ENCODE measurements at places on chromosomes 3 and 15.

DNA sequence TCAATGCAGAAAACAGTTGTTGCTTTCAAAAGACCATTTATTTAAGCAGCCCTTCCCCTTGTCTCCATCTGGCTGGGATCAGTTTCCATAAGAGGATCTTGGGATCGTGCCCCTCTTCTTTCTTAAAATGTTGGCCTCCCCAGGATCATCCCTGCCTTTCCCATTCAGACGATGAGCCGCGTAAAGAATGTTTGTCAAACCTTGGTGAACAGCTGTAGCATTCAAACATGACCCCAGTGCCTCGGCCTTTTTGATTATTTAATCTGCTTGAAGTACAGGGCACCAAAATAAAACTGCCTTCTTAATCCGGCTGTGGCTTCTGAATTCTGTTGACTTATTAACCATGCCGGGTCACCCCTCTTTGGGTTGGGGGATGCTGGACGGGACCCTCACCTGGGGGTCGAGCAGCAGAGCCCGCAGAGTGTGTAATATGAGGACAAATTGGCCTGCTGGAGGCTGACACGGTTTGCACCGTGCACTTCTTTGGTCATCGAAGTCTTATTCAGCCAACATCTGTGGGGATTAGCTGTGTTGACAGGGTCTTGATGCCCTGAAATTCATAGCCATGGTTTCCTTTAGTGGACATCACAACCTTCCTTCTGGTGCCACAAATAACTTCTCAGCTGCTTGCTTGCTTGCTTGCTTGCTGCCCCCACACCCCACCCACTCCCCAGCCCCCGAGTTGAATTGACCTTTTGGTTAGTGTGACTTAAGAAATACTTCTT, at the start of gene LRTM1:
TSS of gene LRTM1 (minus strand) at position 14 of the 725 bp plus-strand sequence. CDS start 148 bp downstream, outside the sequence.
- no peak for DNase-seq

DNA sequence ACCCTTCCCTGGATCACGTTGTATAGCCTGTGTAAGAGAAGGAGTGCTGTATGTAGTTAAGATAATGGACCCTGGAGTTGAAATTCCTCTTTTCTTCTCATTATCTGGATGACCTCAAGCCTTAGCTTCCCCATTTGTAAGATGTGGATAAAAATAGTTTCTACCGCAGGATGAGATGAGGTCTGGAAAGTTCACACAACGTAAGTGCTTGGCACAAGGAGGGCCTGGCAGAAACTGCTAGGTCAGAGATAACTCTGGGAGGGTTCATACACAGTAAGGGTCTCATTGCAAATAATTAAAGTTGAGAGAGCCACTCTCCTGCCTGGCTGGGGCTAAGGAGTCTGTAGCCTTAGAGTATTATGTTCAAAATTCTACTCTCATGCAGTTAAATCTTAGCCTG, 214.4 kb downstream of the LRTM1 start:
- no peak for DNase-seq

DNA sequence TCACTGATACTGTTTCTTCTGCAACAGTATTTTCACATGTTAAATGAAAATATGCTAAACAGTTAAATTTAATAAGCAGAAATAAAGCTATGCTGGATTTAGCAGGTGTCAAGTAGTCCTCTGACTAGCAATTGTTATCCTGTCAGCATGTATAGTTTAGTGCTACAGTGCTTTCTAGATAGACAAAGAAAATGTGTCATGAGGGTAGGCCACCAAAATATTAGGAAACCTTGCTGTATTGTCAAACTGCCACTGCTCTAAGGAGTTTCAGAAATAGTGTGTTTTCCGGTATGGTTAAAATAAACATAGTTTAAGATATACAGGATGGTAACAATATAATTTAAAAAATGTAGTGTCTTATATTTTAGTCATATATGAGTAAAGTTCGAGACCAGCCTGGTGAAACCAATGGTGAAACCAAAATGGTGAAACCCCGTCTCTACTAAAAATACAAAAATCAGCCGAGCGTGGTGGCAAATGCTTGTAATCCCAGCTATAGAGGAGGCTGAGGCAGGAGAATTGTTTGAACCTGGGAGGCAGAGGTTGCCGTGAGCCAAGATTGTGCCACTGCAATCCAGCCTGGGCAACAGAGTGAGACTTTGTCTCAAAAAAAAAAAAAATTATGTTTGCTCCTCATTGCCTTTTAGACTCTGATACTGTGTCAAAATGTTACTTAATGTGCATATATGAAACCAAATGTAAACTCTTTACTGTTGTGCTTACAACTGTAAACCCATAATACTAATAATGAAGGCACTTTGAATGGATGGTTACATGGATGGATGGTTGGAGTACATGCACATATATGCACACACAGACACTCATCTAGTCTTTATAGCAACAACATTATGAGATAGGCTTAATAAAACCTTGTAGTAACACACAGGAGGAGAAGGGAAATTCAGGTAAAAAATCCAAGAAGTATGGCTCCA, 204.8 kb downstream of the RSRC1 start:
- no peak for DNase-seq

- no peak for DNase-seq
Measured at GRCh38 chr3:4425707-4426106, 41.4 kb downstream of the SUMF1 start.

DNA sequence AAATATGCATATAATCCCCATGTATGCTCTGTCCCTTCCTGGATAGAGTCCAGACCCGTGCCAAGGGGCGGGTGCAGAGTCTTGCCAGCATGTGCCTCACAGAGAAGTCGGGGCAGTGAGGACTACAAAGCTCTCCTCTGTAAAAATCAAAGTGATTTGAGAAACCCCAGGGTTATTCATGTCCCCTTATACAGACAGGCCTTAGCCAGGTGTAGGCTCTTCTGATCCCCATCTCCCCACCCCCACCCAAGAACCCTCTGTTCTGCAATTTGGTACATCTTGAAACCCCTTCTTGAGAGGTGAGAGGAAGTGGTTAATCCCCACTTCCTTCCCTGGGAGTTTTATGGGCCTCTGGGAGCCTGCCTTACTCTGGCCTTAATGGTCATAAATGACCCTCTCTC, 24.7 kb downstream of the TRIM71 start:
- no peak for DNase-seq

- DNase-seq = no peak
Measured at GRCh38 chr3:112651516-112651915, 10.6 kb upstream of the CCDC80 start.

DNA sequence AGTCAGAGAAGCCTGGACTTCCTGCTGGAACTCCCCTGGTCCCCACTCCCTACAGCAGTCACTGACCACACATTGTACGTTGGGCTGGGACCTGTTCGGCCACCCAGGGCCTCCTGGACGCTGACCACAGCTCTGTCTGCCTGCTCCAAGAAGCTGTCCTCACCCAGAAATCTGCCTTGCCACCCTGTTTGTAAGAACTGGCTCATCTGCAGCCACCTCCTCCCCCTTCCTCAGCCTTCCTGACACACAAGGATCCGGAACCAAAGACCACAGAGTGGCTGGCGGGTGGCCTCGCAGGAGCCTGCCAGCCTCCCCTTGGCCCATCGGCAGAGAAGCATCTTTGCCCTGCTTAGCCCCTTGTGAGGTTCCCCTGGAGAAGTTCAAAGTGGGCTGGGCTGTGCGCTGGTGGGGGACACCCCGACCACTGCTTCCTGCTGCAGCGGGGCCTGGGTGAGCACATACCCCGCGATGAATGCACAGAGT, 91.9 kb downstream of the PCSK6 start:
- DNase-seq = no peak

DNA sequence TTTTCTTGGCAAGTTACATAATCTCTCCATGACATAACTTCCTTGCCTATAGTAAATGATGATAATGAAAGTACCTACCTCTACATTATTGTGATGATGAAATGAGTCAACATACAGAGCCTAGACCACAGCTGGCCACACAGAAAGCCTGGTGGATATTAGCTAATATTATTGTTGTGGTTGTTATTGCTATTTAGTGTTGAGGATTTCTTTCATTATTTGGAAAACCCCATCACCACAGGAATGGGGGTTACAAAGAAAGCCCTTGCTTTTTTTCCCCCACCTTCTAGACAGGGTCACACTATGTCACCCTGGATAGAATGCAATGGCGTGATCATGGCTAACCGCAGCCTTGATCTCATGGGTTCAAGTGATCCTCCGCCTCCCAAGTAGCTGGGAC, 125.0 kb downstream of the PDZRN3 start:
- DNase-seq = no peak

GRCh38 chr3:129046037-129046731, 14.4 kb upstream of the GP9 start:
- DNase-seq = peak; percentile 42

DNA sequence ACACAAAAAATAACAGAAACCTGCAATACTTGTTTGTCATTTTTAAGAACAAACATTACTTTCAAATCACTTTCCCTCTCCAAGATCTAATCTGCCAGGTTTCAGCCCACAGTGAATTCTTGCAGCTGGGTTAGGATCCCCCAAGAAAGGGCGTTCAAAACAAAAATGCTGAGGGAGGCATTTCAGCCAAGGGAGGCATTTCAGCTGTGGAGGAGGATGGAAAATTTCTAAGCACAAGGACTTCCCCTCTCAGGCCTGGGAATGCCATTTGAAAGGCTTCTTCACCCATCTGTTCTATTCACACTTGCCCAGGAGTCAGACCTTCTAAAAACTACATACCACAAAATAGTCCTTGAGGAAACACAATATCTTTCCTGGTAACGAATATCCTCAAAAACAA, 69.1 kb downstream of the P3H2 start:
- DNase-seq = no peak

GRCh38 chr15:29087521-29088285, 181.9 kb downstream of the NSMCE3 start:
- DNase-seq = no peak

GRCh38 chr3:150376001-150376848, 31.9 kb upstream of the TSC22D2 start:
- no peak for DNase-seq

DNA sequence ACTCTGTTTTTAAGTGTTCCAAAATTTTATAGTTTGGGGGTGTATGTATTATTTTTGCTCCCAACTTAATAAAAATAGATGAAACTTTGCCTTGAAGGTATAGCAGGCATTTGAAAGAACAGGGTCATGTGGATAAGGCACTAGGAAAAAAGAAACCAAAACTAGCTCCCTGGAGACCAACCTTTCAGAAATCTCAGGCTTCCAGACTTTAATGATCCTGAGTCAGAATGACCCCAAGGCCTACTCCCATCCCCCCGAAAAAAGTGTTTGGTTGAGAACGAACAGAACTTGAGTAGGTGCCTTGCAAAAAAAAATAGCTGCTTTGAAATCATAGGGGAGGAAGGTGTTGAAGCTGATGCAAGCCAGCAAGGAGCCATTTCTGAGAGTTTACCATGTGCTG, 309.5 kb downstream of the THSD4 start:
- DNase-seq = no peak

DNA sequence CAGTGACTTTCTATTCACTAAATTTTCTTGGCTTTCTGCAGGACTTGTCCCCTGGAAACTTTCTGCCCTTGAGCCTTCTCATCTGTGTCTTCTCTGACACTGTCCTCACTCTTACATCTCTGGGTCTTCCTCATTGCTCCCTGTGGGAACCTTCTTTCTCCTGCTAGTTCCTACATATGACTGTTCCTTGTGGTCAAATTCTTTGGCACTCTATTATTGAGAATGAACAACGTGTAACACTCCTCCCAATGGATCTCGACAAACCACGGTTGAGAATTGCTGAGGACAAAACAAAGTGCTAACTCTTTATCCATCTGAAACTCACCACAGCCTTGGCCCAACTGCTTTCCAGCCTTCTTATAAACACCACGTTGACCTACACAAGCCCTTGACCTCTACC, 3.5 kb upstream of the FAM81A start:
- no peak for DNase-seq

DNA sequence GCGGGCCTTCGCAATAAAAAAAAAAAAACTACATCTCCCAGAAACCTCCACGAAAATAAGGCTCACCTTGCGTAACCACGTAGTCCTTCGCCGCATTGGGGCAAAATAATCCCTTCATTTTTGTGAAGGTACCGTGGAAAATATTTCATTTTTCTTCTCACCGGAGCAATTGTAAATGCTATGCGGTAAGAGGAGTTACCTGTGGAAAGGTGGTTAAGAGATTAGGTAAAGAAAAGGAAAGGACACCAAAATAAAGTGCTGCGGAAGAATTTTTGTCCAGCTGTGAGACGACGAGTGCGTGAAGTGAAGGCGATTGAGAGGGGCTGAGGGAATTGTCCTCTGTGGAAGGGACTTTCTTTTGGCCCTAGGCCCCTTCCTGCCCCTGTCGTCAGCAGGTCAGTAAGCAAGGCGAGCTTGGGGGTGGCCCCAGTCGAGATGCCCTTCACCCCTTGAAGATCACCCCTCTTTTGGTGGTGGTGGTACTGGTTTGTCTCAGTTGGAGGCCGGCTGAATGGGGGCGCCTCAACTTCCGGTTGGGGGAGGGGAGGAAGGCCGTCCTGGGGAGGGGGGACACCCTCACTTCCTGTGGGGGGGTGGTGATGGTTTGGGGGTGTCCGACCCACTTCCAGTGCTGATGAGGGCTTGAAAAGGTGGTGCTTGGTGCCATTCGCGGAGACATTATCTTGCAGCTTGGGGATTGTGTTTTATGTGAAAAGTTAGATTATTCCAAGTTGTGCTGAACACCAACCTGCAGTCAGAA, at the start of gene HMG20A:
TSS of gene HMG20A (plus strand) at position 279 of the 760 bp plus-strand sequence. CDS start 37,520 bp downstream, outside the sequence.
- peak; percentile 52 for DNase-seq

DNA sequence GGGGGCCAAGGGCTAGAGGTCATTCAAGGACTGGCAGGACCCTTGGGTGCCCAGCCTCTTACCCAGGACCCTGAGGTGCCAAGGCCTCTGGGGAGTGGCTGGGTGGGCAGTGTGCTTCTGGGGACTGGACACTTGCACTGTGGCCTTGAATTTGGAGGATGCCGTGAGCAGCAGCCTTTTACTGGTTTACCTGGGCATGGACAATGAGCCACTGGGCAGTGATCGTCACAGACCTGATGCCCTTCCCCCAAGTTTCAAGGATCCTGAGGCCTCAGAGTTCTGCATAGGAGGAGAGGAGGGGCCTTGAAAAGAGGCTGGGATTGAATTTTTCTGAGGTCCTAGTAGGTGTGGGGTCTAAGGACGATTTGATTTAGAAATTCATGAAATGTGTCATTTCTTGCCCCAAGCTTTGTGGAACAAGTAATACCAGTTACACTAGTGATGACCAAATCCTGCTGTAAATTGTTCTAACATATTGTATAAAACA, 146.1 kb upstream of the TPM1 start:
- DNase-seq = no peak

DNA sequence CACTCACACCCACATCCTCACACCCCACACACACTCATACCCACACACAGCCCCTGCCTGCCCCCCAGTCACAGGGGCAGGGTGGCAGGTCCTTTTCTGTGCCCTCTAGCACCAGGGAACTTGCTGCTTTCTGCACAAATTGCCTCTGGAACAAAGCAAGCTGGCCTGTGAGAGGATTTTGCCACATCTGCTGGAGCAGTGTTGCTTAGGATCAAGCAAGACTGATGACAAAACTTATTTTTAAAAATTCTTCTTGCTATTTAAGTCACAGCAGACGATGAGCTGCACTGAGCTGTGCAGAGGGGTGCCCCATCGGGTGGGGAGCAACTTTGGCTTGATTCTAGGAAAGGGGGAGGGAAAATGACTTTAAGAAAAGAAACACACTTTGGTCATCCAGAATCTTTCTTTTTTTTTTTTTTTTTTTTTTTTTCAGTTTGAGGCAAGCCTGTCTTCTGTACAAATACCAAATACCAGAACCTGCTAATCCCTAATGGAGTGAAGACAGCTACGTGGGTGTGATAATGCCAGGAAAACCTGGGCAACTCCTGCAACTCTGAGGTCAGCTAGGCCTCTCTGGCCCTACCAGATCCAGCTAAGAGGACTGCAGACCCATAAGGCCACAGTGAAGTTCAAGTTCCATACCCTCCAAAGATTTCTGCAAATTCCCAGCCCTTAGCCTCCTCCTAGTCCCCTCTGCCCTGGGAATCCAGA, 195.3 kb downstream of the ABHD5 start:
- DNase-seq = no peak
